HCT116 (cell line): ENCODE measurements at places on chromosomes 7 and 10.

GRCh38 chr10:130218181-130218641 lies 82.0 kb downstream of the GLRX3 start:
- H3K4me3 ChIP-seq: no peak overlapping the region
- no peaks in the 10 kb centered on the region for H3K36me3 ChIP-seq
- H3K27me3 ChIP-seq: no peaks in the 10 kb centered on the region

GRCh38 chr10:3433988-3434387 lies 261.4 kb upstream of the PITRM1 start:
- no peak overlapping the region for H3K27ac ChIP-seq
- H3K4me3 ChIP-seq: no peak overlapping the region
- H3K36me3 ChIP-seq: no peaks in the 10 kb centered on the region
- DNase-seq: no peak
- H3K27me3 ChIP-seq: no peaks in the 10 kb centered on the region
- no peaks in the 10 kb centered on the region for H3K4me1 ChIP-seq

DNA sequence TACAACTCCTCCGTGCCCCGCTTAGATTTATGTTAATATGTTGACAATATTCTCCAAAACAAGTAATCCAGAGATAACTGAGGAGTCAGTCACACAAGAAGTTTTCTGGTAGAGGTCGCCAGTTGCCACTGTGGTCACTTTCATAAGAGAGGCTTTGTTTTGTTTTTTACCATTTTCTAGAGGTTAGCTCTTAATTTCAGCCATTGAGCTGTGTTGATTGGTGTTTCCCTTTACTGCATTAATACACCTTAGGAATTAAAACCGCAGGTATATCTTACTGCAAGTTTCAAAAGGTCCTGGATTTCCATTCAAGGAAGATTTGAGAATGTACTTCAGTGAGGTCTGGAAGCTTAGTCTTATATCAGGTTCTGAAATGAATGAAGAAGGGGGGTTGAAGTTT lies 3.5 kb downstream of the BMI1 start:
- H3K4me1 ChIP-seq: peaks cover 7% of the 10 kb centered on the region; the same call in 1 of the 2 replicates
- H3K4me3 ChIP-seq: peak overlapping the region; percentile 68
- H3K36me3 ChIP-seq: peaks cover 21% of the 10 kb centered on the region
- no peak overlapping the region for H3K27ac ChIP-seq

GRCh38 chr10:73768881-73769280 lies 13.0 kb upstream of the CHCHD1 start:
- no peaks in the 10 kb centered on the region for H3K27me3 ChIP-seq
- H3K4me3 ChIP-seq: no peak overlapping the region
- no peak overlapping the region for H3K27ac ChIP-seq
- peaks cover 35% of the 10 kb centered on the region for H3K36me3 ChIP-seq
- no peak for DNase-seq

DNA sequence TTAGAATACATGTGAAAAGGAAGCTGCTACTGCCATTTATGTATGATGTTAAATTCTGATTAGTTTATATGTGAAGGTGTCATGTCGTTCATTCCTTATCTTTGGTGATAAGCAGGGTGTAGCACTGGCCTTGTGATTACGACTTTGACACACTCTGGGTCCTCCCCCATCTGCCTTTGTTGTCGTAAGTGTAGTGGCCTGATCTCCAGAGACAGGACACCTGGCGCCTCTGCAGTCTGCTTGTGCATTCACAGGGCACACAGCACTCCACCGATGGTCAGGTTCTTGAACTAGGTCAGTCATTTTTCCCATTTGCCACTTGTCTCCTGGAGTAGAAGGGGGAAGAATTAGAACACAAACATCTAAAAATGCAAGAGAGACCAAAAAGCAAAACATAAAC lies 186.0 kb downstream of the PRKCQ start:
- no peaks in the 10 kb centered on the region for H3K27me3 ChIP-seq
- DNase-seq: no peak
- no peaks in the 10 kb centered on the region for H3K36me3 ChIP-seq
- no peaks in the 10 kb centered on the region for H3K4me1 ChIP-seq
- no peak overlapping the region for H3K27ac ChIP-seq
